Effector CD8-positive, alpha-beta T cell (primary cell): ENCODE measurements at places on chromosomes 3 and 15.

GRCh38 chr3:63192248-63192647, 85.9 kb upstream of the SYNPR start:
- DNase-seq, result no peak

DNA sequence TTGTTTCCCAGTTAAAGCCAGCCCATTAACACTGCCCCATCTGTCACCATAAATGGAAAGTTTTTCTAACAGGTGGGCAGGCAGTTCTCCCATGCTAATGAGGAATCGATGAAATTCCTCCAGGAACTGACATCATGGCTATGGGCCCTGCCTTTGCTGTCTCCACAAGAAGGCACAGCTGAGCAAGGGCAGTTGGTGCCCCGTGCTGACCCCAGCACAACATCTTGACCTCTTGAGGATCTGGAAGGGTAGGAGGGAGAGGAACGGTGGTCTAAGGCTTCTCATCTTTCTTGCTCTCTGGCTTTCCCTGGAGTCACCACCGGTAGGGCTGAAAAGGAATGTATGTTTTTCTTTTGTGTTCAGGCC, 46.7 kb downstream of the CHCHD6 start:
- no peak for DNase-seq

- no peak for DNase-seq
These were observed 111.7 kb downstream of the NUP210 start for GRCh38 chr3:13308380-13308801.

- no peak for DNase-seq
These were observed 74.2 kb upstream of the ICE2 start for GRCh38 chr15:60553163-60553562.

GRCh38 chr3:111808439-111808838, 50.6 kb upstream of the PHLDB2 start:
- DNase-seq, result no peak

- no peak for DNase-seq
These were observed 30.2 kb downstream of the RPLP1 start for GRCh38 chr15:69482686-69483256.

DNA sequence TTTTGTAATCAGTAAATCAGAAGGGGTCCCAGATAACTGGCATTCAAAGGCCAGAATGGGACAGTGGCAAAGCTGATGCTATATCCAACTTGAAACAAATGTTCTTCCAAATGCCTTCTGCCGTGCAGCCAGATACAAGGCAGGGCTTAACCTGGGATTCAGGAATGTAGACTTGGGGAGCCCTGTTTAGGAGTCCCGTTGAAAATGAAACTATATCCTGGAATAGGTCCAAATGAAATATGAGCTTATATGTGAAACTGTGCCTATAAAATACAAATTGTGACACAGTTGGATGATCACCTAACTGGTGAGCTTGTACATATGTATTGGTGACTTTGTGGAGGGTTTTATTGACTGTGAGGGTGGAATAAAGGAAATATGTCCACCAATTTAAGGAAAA, 28.7 kb downstream of the FRMD4B start:
- DNase-seq, result no peak

DNA sequence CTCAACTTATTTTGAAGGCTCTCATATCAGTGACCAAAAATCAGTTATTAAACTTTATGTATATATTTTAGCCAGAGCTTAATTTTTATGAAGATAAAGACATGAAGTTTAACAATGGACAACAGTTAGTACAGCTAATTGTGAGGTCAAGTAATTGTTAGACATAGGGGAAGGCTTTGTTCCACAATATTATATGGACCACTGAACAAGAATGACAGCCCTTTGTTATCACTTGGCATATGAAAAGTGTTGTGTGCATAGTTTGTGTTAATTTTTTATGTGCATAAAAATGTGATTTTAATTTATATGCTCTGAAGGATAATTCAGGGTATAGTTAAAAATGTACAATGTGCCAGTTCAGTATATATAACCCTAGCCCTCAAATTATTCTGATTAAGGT, 12.0 kb downstream of the DNAJC19 start:
- no peak for DNase-seq
